ENCODE measurements at places on chromosomes 1 and 21. TPM values are rescaled to one million over a fixed set of nuclear protein-coding genes. Genes with fewer than 3 reads are reported as not detected.
A peak's percentile ranks its signal among the peaks of the same experiment; 100 is the strongest.

Gene NUAK2
- 15.1 TPM for total RNA-seq

DNA sequence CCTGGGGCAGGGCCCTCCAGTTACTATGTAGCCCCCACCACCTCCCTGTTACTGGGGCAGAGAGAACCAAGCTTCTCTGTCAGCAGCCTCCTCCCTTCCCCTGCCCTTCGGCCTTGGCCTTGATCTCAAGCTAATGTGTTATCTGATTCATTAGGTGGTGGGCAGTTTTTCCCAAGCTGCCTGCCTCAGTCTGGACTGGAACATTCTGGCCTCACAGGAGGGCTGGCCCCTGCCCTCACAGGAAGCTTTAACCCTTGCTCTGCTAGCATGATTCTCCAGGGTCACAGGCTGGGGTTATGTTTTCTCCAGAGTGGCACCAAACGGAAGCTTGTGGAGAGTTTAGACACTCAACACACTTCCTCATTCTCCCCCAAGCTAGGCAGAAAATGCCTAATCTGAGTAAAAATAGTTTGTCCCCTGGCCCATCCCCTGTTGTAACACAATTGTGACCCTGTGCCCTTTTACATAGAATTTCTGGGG is 37.2 kb upstream of the SLC6A9 start:
- DNase-seq = no peak

DNA sequence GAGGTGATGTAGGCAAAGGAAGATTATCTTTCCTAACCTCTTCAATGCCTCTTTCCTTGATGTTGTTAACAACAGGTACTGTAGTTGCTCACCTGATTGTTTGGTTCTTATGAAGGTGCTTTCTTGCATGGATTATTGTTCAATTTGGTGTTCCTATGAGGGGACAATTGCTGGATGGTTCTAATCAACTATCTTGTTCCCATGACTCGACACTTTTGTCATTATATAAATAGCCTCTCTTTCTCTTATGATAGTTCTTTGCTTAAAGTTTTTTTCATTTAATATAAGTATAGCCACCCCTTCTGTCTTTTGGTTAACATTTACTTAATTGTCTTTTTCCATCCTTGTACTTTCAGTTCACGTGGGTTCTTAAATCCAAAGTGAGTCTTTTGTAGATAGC is 35.5 kb downstream of the OR10R2 start:
- no peak for DNase-seq

Gene CD48
- total RNA-seq = not detected

Gene GBP6
- 0.39 TPM for total RNA-seq

DNA sequence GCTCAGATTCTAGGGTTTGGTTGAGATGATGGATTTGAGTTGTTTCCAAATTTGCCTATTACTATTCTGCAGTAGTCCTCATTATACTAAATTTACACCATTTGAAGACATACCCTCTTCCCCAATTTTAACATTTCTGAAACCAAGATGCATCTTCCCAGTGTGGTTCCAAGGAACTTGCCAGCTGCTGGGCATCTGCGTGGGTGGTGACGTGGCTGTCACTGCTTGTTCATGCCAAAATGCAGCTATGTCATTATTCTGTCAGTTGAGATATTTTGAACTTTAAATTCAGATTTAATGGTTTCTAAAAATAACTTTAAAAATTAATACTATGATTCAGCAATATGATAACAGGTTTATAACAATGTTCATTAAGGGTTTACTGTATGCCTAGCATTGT is 1.2 kb downstream of the ZFP69 start:
- DNase-seq = no peak

DNA sequence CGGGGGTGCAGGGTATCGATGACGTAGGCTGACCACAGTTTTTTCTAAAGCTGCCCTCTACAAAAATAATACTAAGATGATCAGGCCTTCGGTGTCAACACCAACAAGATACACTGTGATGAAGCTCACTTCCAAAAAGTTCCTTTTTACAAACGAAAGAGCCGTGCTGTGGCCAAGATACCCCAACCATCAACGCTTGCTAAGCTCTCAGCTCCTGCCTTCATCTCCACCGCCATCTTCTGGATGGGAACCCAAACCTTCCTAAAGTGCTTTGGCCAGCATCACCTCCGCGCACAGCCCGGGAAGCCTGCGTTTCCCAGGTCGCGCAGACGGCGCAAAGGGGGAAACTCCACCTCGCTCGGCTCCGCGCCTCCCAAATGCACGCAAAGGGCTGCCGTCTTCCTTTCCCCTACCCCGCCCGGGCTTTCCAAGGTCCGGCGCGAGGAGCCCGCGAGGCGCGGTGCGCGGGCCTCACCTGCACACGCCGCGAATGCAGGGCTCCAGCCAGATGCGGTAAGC is 541 bp downstream of the USP48 start:
- DNase-seq = peak; percentile 63

DNA sequence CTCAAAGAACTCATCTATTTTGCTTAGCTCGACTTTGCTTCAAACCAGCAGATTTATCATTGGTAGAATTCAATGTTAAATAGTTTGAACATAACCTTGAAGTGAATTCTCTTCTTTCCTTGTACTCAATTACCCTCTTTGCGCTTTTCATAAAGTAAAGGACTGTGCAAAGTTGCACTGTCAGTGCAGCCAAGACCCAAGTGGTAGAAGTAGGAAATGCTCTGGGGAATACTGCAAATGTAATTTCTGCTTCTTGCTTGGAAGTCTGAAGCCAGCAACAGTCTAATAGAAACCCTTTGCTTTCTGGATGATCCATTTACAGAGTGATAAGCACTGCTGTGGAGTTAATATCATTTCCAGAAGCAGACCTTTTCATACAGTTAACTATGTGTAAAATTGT is 936.7 kb upstream of the TMPRSS15 start:
- DNase-seq = no peak

Gene GRHL3
- 2.2 TPM for total RNA-seq
